ENCODE measurements at places on chromosomes 6 and 20.

GRCh38 chr20:14896569-14896968 is 559.2 kb upstream of the FLRT3 start:
- DNase-seq: no peak

- DNase-seq: no peak
Measured at GRCh38 chr6:157169656-157170055, 153.7 kb downstream of the TMEM242 start.

DNA sequence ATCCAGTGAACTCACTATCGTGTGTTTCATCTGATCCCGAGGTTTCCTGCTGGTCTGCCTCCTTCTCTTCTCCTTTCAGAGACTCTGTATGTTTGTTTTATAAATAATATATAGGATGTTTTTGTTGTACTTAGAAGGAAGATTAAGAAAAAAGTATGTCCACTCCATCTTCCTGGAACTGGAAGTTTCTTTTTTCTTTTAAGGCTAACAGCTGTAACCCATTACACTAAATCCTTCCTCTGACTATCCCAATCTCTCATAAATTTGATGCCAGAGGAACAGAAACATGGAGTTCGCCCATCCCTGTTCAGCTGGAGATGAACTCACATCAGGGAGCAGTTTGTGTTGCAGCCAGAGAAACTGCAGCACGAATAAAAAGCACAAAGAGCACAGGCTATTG is 20.7 kb downstream of the RIPK1 start:
- DNase-seq: no peak

GRCh38 chr6:32886681-32887383 is 32.8 kb downstream of the PSMB9 start:
- no peak for DNase-seq

DNA sequence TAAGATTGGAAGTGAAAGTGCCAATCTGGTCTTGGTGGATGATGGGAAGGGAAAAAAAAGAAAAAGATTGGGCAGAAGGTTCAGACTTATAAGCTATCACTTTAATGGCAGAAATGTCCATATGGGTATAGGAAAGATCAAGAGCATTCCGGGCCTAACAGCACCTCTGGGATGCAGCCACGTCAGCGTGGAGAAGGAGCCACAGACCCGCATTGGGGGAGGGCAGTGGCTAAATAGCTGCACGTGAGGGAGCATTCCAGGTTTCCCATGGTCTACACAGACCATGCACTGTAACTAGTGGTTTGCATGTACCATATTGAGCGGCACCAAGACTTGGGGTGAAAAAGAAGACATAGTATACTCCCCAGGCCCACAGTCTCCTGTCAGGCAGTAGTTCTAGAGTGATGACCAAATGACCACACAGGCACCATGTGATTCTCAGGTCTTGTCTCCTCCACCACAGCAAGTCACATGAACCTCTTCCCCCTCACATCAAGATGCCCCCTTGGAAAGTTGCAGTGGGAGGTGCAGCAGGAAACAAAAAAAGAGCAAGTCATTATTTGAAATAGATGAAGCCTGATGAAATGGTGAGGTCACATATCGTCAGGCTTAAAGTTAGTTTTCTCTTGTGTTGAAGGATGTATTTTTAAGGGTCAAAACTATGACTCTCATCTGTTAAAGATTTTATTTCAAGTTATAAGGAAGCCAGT is 94.4 kb upstream of the TNFAIP3 start:
- no peak for DNase-seq

DNA sequence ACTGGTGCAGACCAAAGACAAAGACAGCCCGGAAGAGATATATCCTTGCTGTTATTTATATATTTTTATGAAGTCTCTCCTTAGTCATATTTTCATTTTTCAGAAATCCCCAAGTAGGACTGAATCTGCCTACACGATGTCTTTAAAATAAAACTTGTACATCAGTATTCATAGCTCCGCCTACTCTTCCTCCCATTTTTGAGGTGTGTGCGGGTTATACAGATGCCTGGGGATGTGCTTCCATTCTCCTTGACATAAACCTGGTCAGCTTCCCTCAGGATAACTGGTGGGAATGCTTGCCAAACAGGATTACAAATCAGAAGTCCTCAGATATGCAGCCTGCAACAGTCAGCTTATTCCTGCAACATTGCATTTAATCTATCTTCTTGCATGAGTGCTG is 264.2 kb downstream of the PHACTR1 start:
- DNase-seq: no peak

- DNase-seq: no peak
Measured at GRCh38 chr6:158009114-158009891, 27.6 kb downstream of the SYNJ2 start.

Measured in K562 (cell line).